ENCODE measurements at places on chromosomes 13 and 19.

GRCh38 chr19:51148580-51148979 is 6.5 kb downstream of the SIGLEC7 start:
- no peak for DNase-seq

GRCh38 chr13:48370815-48371214 is 42.1 kb downstream of the LPAR6 start:
- no peak for DNase-seq

- DNase-seq = no peak
These were observed 453 bp upstream of the PDCD2L start for GRCh38 chr19:34403784-34404108.

DNA sequence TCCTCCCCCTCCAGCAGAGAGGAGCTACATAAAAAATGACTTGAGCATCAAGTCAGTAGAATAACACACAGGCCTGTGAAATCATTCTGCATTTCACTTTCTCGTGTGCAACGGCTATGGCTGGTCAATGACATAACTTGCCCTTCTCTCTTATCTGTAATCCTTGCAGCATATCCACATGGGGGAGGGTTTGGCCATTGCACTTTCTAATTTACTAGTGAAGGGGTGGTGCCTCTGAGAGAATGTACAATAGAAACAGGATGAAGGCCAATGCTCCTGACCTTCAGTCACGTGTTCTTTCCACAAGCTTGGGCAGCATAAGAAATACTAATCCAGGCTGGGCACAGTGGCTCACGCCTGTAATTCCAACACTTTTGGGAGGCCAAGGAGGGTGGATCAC is 641.0 kb upstream of the ARGLU1 start:
- no peak for DNase-seq

DNA sequence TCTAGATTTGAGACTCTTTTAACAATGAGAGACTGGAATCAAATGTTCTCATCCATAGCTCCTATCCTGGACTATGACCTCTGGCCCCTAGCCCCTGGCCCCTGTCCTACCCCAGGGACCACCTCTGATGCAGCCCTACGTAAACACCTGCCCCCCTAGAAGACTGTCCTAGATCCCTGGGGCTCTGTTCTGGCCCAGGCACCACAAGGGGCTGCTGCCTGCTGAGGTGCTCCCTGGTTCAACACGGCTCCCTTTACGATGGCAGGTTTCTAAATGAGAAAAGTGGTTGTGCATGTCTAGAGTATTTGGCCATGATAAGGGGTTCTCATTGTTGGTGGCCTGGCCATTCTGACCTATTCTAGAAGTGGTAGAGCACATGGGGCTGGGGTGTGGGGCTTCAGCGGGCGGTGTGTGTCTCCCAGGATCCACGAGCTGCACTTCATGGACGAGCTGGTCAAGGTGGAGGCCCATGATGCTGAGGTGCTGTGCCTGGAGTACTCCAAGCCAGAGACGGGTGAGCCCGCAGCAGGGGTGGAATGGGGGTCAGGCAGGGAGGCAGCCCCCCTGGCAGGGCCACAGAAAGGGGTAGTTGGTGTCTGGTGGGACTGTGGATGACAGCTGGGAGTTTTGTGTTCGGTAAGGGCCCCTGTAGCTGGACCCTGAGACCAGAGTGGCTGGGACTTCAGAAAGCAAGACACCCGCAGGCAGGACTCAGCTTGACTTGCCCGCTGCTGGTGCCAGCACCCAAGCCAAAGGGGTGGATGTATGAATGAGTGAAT is 26.5 kb upstream of the OVOL3 start:
- DNase-seq = no peak

GRCh38 chr13:32669030-32669646 is 82.9 kb downstream of the PDS5B start:
- DNase-seq = peak; percentile 12
